ENCODE measurements at places on chromosomes 6 and 20.

DNA sequence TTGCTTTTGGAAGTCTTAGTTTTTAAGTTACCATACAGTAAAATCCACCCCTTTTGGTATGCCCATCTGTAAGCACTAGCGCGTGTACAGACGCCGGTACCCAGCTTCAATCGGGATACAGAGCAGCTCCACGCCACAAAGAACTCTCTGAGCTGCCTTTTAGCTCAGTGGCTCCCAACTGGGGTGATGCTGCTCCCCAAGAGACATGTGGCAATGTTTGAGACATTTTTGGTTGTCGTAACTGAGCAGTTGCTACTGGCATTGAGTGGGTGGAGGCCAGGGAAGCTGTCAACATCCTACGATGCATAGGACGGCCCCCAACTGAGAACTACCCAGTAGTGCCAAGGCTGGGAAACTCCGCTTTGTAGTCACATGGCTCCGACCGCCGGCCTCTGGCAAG lies 73.3 kb downstream of the BMP7 start:
- no peak for DNase-seq

- DNase-seq: no peak
Measured at GRCh38 chr6:44452725-44453124, 65.2 kb downstream of the CDC5L start.

DNA sequence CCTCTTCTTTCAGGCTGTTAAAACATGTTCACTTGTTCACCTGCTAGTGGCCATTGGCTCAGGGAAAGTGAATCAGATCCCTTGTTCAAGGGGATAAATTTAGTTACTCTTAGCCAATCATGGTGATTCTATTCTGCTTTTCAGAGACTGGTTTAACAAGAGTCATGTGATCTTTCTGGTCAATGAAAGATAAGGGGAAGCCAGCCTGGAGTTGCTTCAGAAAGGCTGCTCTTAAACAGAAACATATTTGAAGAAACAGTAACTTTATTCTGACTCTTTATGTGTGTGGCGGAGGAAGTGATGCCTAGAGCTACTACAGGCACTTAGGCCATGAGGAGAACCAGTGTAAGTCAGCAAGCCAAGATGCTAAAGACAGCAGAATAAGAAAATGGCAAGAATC lies 28.1 kb upstream of the AHI1 start:
- no peak for DNase-seq

GRCh38 chr6:105893741-105894140 lies 192.4 kb upstream of the PRDM1 start:
- DNase-seq: no peak

GRCh38 chr6:20791074-20791473 lies 256.8 kb downstream of the CDKAL1 start:
- DNase-seq: no peak

DNA sequence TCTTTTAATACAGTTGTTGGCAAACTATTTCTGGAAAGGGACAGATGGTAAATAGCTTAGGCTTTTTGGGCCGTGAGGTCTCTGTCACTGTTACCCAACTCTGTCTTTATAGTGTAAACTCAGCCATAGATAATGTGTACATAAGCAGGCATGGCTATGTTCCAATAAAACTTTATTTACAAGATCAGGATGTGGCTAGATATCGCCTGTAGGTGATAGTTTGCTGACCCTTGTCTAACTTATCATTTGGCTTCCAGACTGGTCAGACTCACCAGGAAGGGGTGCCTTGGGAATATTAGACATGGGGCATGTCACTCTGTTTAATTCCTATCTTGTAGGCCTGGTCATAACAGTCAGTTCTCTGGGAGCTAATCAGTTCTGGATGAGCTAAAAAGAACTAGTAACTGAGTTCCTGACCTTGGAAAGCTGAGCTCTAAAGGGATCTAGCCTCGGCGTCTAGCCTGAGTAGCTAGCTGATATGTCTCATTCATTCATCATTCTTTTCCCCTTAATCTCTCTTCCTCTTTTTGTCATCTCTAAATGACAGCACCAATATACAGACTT lies 163.6 kb downstream of the SLC16A10 start:
- no peak for DNase-seq

DNA sequence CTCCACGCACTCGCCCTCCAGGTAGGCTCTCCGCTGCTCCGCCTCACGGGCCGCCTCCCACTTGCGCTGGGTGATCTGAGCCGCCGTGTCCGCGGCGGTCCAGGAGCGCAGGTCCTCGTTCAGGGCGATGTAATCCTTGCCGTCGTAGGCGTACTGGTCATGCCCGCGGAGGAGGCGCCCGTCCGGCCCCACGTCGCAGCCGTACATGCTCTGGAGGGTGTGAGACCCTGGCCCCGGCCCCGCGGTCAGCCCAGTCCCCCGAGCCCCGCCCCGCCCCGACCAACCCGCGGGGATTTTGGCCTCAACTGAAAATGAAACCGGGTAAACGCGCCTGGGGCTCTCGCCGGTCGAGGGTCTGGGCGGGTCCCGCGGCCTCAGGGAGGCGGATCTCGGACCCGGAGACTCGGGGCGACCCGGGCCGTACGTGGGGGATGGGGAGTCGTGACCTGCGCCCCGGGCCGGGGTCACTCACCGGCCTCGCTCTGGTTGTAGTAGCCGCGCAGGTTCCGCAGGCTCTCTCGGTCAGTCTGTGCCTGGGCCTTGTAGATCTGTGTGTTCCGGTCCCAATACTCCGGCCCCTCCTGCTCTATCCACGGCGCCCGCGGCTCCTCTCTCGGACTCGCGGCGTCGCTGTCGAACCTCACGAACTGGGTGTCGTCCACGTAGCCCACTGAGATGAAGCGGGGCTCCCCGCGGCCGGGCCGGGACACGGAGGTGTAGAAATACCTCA lies 598 bp downstream of the HLA-B start:
- peak; percentile 79 for DNase-seq

Data from tibial artery (tissue), 4 donors.